Neuronal stem cell (in vitro differentiated cells): ENCODE measurements at places on chromosomes 7 and 10.

GRCh38 chr7:117251687-117252086 lies 71.2 kb downstream of the WNT2 start:
- DNase-seq = no peak

DNA sequence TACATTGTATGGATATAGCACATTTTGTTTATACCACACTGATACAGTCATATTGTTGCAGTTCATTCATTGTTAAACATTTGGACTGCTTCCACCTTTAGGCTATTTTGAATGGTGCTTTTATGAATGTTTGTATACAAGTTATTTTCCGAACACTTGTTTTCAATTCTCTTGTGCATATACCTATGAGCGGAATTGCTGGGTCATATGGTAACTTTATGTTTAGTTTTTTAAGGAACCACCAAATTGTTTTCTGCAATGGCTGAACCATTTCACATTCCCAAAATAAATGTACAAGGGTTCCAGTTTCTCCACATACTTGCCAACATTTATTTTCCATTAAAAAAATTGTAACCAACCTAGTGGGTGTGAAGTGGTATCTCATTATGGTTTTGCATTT lies 4.0 kb upstream of the EXOC4 start:
- no peak for DNase-seq

DNA sequence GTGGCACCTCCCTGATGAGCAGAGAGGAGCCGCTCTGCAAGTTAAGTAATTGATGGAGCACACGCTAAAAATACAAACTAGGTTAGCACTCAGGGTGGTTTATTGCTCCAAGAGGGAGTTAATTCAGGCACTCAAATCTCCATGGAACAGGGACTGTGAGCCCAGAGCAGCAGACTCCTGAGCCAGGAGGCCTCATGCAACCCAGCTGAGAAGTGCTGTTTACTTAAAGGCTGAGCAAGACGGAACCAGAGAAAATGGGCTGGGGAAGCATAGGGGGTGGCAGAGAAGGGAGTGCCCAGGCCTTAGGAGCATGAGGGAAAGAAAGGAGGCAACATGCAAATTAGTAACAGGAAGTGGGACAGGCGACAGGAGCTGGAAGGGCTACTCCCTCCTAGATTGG lies 174.1 kb downstream of the KCNMA1 start:
- DNase-seq = no peak

DNA sequence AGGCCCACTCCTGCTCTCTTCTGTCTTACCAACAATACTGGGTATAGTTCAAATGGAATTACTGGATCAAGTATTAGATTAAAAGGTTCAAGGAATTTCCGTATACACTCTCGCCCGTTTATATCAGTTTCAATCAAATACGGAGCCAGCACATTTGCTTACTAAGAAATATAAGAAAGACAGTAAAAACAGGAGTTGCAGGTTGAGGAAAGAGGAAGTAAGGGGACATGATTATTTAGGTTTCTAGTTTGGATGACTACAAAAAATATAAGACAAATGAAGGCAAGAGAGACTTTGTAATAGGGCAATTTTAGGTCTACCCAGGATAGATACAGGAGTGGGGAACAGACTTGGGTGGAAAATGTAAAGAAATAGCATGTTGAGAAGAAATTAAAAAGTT lies 109.9 kb upstream of the ABI1 start:
- DNase-seq = no peak

DNA sequence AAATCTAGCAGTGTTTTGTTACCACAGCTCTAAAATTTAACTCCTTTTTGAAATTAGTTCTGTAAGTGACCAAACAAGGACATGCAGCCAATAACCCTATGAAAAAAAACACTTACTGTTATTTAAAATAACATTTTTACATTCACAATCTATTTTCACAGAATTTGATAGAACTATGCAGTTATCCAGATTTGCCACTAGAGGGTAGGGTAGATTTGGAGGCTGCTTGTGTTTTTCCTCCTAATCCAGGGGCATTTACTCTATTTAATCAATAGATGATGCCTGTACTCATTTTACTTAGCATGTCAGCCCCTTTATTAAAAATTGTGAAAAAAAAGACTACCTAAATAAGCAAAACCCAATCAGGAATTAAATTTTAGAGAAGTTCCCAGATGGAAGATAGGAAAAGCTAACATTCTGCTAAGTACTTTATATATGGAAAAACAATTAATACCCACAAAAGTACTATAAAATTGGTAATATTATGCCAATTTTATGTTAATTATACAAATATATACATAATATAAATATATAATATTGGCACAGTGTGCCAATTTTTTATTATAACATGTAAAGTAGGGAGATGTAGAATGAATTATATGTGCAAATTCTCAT lies 18.1 kb upstream of the LIPK start:
- no peak for DNase-seq

DNA sequence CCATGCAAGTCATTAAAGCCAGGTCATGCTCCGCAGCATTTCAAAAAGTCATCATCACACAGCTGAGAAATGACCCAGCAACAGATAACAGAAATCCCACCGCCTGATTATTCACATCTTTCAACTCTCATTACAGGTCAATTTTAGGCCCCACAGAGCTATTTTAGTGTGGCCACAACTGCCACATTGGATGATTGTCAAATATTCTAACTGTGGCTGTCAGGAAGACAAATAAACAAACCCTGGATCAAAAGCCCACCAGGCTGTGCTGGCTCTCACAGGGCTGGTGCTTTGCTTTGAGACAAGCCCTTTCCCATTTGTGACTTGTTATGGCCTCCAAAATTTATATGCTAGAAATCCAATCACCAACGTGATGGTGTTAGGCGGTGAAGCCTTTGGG lies 117.6 kb upstream of the CDC14C start:
- DNase-seq = no peak

DNA sequence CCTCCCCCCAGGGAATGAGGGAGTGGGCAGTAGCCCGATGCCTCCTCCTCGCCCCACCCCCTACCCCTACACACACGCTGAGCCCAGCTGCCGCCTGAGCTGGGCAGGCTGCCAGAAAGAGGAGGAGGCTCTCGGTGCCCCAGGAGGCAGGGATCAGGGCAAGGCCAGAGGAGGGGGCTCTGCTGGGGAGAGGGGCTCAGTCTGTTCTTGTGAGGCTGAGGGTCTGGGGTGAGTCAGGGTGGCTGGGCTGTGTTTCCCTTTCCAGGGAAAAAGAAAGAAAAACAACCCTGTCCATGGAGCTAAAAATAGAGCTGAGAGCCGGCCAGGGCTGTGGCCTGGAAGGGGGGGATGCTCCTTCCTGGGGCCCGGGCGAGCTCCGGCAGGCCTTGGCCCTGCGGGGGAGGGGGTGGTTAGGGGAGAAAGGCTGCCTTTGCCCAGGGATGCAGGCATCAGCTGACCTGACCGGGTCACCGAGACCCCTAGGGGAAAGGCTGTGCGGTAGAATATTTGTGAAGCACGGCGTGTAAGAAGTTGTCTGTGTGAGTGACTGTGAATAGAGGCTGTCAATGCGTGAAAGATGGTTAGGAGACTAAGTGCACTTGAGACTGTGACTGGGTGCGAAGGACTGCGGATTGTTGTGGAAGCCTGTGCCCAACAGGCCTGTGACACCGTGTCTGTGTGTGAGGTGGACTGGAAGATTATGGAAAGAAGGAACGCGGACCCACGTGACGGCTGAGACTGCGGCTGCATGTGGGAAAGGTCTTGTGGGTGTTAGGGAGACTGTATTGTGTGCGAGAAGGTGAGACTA lies 1.2 kb upstream of the LZTS2 start:
- DNase-seq = no peak

DNA sequence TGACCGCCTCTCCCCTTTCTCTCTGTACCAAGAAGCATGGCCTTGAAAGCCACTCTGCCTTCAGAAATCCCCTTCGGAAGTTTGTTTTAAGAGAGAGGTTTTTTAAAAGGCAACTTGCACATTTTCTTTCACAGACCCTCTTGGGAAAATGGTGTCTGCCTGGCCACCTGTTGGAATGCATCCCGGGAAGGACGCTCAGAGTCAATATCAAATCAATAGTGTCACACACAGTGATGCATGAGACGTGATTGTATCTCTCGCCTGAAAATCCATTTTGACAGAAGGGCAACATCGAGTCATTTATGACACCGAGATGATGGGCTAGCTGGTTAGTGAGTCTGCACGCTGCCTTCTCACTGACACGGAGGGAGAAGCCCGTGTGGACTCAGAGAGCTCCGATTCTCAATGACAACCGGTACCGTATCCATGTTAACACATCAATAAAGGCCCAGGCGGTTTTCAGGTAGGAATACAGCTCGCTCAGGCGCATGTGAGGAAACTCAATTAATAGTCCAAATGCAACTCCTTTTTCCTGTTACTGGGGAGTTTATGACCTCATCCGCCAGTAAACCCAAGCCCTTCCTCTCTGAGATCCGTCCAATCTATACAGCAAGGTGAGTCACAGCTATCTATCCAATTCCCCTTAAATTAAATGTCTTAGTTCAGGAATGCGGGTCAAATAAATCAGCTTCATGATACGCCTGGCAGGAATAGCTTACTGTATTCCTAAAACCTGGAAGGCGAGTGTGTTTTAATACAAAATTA lies 621.5 kb upstream of the MKI67 start:
- DNase-seq = no peak

DNA sequence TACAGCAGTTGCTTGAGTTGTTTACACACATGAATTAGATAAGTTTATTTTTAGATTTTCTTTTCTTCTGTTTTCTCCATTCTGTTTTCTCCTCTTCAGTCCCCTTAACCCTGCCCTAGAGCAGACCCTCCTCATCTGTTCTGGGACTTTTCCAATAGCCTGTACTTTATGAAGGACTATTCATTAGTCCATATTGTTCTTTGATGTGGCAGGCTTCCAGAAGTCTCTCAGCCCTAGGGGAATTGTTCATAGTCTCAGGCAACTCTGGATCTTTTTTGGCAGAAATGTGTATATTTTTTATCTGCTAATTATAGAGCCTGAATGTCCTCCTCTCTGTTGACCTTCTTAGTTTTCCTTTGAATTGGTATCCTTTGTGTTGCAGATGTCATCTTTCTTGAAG lies 25.4 kb downstream of the KAT6B start:
- DNase-seq = no peak

GRCh38 chr10:117348236-117348635 lies 27.0 kb downstream of the PDZD8 start:
- no peak for DNase-seq

DNA sequence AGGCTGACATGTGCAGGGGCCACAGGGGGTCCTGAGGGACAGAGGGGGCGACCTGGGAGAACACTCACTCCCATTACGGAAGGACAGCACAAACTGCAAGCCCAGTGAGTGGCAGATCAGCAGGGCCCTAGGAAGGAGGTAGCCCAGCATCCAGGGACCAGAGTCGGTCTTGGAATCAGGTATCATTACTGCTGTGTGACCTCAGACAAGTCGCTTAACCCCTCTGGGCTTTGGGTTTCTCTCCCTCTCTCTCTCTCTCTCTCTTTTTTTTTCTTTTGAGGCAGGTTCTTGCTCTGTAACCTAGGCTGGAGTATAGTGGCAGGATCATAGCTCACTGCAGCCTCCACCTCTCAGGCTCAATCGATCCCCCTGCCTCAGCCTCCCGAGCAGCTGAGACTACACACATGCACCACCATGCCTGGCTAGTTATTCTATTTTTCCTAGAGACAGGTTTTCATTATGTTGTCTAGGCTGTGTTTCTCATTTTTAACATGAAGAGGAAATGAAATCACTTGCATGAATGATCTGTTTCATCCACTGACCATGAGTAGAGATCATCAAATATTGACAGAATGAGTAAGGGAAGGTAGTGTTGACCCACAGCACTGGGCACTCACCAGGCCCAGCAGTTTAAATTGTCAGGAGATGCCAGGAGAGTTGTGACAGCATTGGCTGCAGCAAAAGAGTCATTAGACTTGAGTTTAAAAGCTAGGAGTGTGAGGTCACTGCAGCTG lies 49.4 kb downstream of the BUB3 start:
- DNase-seq = no peak

GRCh38 chr7:6615723-6616555 lies 529 bp downstream of the ZNF853 start:
- DNase-seq = no peak

GRCh38 chr7:111931958-111932357 lies 274.2 kb downstream of the DOCK4 start:
- no peak for DNase-seq

GRCh38 chr10:127740596-127740995 lies 3.6 kb downstream of the FOXI2 start:
- no peak for DNase-seq

GRCh38 chr7:33300131-33300530 lies 170.8 kb downstream of the BBS9 start:
- no peak for DNase-seq

- no peak for DNase-seq
Observed at GRCh38 chr10:62980687-62981086, 152.4 kb upstream of the NRBF2 start.

DNA sequence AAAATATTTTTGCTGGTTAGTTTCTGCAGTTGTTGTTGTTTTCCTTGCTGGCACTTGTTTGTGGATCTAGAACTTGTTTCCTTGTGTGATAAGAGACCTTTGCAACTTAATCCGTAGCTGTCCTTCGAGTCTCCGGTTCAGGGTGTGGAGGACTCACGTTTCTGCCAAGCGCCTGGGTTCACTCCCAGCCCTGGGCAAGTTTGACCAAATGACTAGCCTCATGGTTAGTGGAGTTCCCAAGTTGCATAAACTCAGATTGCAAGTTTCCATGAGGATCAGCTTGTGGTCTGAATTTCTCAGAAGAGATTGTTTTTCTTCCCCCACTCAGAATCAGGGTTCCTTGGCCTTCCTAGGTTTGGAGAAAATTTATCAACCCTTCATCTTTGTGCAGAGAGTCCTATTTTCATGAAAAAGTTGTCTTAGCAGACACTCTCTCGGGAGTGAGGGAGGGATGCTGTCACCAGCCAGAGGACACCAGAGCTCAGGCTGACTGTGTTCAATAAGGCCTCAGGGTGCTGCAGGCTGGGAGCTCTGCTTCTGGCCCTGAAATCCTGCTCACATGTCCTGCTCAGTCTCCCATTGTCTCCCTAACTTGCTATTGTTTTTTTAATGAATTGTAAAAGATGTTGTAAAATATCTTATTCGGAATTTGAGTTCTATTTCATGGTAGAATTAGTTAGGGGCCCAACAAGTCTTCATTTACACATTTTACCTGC lies 377.7 kb upstream of the KLF6 start:
- no peak for DNase-seq

DNA sequence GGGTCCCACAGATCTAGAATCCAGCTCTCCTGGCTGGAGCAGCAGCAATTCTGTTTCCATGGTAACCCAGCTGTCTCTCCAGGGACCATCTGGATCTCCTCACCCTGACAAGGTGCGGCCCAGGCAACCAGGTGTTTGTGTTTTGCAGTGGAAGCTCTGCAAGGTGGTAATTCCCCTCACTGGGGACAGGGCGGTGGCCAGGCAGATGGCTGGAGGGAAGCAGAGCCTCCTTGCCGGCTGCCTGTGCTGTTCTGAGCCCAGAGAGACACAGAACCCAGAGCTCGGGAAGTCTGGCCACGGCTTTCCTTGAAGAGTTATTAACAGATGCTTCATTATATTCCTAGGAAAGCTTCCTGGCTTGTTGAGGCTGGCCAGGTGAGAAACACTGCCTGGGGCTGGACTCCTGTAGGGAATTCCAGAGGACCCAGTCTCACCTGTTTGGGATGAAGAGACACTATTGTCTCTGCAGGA lies 118.2 kb upstream of the PPIF start:
- DNase-seq = no peak
